ENCODE measurements at places on chromosomes 11 and 22. TPM values are rescaled to one million over a fixed set of nuclear protein-coding genes. Genes with fewer than 3 reads are reported as not detected.
A peak's percentile ranks its signal among the peaks of the same experiment; 100 is the strongest.

Gene PGA5
- not detected for total RNA-seq

Gene RBMXL2
- not detected for total RNA-seq

- no peak overlapping the region for H3K4me3 ChIP-seq
- peaks cover 5% of the 10 kb centered on the region for H3K36me3 ChIP-seq
Measured at GRCh38 chr22:42837556-42837955, 19.5 kb downstream of the ARFGAP3 start.

DNA sequence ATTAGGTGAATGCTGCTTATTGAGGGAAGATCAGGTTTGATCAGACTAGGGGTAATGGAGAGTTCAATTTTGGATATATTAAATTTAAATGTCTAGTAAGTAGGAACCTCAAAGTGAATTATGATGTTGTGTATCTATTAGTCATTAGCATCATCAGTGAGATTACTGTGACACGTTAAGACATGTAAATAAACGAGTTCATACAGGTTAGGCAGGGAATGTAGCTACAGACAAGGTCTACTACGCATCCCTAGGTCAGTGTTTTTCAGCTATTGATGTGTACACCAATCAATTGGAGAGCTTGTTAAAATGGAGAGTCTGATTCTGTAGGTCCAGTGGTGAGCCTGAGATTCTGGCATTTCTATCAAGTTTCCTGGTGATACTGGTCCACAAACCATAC lies 120.1 kb upstream of the LRRC4C start:
- no peaks in the 10 kb centered on the region for H3K27me3 ChIP-seq
- no peak overlapping the region for H3K4me3 ChIP-seq
- no peaks in the 10 kb centered on the region for H3K36me3 ChIP-seq
- H3K27ac ChIP-seq = no peak overlapping the region
- no peak for DNase-seq
- no peaks in the 10 kb centered on the region for H3K4me1 ChIP-seq

DNA sequence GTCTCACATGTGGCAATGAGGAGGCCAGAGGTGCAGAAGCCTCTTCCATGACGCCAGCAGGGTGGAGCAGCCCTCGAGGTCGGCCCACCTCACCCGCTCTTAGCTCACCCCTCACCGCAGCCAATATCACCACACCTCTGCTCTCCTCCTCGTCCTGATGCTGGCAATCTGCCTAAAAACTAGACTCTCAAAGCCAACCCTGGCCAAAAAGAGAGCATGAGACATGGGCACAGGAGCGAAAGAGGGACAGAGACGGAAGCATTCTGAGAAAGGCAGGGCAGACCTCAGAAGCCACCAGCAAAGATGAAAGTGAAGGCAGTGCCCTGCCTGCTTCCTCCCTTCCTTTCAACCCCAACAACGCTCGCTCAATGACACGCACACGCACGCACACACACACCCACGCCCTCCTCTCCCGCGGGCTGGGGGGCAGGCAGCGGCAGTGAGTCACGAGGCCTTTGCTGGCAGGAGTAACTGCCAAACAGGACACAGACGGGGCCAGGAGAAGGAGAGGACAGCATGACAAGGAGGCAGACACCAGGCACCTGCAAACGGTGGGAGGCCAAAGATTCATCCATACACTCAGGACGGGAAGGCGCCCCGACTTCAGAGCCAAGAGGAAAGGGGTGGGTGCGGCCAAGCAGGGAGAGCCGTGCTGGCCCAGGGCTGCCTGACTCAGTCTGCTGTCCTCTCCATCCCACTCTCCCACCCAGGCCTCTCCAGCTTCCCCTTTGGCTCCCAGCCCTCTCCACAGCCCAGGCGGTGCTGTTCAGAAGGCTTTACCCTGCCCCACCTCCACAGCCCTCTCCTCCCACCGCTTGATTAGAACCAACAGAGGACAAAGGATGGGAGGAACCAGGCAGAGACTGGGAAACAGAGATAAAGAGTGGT lies 11.4 kb downstream of the IGSF9B start:
- H3K4me3 ChIP-seq = no peak overlapping the region
- DNase-seq = no peak
- no peaks in the 10 kb centered on the region for H3K36me3 ChIP-seq
- peaks cover 99% of the 10 kb centered on the region for H3K27me3 ChIP-seq

DNA sequence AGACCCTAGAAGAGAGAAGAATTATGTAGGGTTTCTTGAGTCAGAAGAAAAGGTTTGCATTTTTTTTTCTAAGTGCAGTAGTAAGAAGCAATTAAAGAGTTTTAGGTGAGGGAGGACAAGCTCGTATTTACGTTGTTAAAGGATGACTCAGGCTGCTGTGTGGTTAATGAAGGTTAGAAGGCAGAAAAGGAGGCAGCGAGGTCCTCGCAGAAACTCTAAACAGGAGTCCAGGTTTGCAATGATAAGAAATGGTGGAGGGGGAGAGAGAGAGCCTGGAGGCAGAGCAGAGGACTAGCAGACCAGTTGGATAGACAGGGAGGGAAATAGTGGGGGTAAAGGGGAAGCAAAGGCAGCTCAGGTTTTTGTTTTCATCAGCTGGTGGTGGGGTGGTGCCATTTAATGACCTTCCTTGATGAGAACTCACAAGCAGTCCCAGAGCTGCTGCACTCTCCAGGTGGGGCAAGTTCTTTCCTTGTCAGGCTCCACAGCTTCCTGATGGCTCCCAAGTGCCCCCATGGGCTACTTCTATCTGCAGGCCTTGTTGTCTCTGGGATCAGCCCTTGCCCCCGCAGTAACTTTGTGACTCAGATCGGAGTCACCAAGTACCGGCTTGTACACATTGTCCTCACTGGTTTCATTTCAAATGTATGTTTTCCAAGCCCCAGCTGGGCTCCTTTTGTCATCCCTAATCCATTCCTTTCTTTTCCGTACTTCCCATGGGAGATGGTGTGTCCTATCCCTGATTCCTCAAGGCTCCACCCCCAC lies 8.3 kb upstream of the INSC start:
- H3K36me3 ChIP-seq = no peaks in the 10 kb centered on the region
- H3K27ac ChIP-seq = peak overlapping the region; percentile 56
- no peak for DNase-seq
- no peaks in the 10 kb centered on the region for H3K27me3 ChIP-seq

Gene FGF4
- not detected for total RNA-seq

Gene OR8G1
- total RNA-seq = not detected

Gene TYR
- total RNA-seq = not detected

DNA sequence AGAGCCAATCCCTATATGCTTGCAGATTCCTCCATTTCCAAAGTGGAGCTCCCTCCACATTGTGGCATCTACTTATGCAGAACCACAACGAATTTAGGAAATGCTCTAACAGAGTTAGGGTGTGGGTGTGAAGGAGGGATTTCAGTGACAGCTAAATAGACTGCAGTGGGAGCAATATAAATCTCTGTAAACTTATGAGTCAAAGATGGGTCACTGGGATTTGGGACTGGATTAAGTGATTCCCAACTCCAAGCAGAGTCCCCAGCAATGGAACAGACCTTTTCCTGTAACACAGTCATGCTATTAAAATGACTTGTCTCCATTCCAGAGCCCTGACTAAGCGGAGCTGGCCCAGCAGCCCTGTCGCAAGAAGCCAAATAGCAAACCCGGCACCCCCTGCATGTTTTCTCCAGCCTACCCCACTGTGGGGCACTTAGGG lies 36.6 kb downstream of the RPL27A start:
- no peaks in the 10 kb centered on the region for H3K27me3 ChIP-seq
- H3K4me1 ChIP-seq = peaks cover 68% of the 10 kb centered on the region
- H3K27ac ChIP-seq = peak overlapping the region; percentile 96
- H3K36me3 ChIP-seq = no peaks in the 10 kb centered on the region
- H3K4me3 ChIP-seq = peak overlapping the region; percentile 39

DNA sequence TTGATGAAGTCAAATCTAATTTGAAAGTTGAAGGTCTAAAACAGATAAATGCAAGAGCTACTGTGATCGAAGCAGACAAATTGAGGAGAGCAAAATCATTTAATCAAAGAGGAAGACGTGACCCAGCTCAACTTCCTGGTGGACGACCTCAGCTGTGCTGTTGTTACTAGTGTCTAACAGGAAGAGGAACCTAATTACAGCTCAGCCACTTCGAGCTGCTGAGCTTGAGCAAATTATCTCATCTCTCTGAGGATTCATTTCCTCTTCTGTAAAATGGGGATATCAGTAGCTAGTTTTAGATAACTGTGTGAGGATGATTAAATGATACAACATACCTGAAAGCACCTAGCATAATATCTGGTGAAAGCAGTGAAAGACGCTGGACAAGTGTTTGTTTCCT lies 48.6 kb upstream of the OLFML1 start:
- H3K27me3 ChIP-seq = no peaks in the 10 kb centered on the region
- no peaks in the 10 kb centered on the region for H3K4me1 ChIP-seq
- no peak overlapping the region for H3K27ac ChIP-seq
- no peak for DNase-seq
- H3K4me3 ChIP-seq = no peak overlapping the region
- no peaks in the 10 kb centered on the region for H3K36me3 ChIP-seq

GRCh38 chr11:105468154-105468553 lies 141.7 kb upstream of the GRIA4 start:
- H3K36me3 ChIP-seq = no peaks in the 10 kb centered on the region
- H3K4me1 ChIP-seq = peaks cover 13% of the 10 kb centered on the region
- H3K4me3 ChIP-seq = no peak overlapping the region
- H3K27me3 ChIP-seq = no peaks in the 10 kb centered on the region

GRCh38 chr11:105328061-105328460 lies 188.5 kb upstream of the CARD18 start:
- H3K4me3 ChIP-seq = no peak overlapping the region
- H3K27ac ChIP-seq = no peak overlapping the region
- DNase-seq = no peak
- no peaks in the 10 kb centered on the region for H3K36me3 ChIP-seq
- H3K4me1 ChIP-seq = no peaks in the 10 kb centered on the region
- no peaks in the 10 kb centered on the region for H3K27me3 ChIP-seq

GRCh38 chr11:15346907-15347306 lies 232.2 kb downstream of the INSC start:
- no peaks in the 10 kb centered on the region for H3K4me1 ChIP-seq
- no peaks in the 10 kb centered on the region for H3K36me3 ChIP-seq
- no peak overlapping the region for H3K27ac ChIP-seq
- no peak for DNase-seq
- H3K4me3 ChIP-seq = no peak overlapping the region

DNA sequence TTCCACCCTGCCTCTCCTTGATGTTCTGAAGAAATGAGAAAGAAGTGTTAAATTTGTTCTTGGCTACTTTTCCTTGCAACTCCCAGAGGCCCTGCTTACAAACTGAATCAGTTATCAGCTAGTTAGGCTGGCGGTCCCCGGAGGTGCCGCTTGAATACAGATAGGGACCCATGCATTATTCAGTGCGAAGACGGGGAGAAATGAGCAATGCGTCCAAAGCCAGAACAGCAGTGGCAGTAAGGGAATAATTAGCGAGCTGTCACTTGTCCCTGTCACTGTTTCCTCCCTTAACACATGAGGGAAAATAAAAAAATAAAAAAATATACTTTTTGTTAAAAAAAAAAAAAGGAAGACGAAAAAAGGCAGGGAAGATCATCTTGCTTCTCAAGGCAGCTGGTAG lies 528.1 kb downstream of the MN1 start:
- no peak overlapping the region for H3K4me3 ChIP-seq
- H3K27ac ChIP-seq = no peak overlapping the region
- DNase-seq = no peak
- H3K36me3 ChIP-seq = no peaks in the 10 kb centered on the region
- H3K4me1 ChIP-seq = peaks cover 6% of the 10 kb centered on the region
- no peaks in the 10 kb centered on the region for H3K27me3 ChIP-seq

Gene SYCE3
- total RNA-seq = not detected

Gene GGTLC3
- total RNA-seq = not detected

DNA sequence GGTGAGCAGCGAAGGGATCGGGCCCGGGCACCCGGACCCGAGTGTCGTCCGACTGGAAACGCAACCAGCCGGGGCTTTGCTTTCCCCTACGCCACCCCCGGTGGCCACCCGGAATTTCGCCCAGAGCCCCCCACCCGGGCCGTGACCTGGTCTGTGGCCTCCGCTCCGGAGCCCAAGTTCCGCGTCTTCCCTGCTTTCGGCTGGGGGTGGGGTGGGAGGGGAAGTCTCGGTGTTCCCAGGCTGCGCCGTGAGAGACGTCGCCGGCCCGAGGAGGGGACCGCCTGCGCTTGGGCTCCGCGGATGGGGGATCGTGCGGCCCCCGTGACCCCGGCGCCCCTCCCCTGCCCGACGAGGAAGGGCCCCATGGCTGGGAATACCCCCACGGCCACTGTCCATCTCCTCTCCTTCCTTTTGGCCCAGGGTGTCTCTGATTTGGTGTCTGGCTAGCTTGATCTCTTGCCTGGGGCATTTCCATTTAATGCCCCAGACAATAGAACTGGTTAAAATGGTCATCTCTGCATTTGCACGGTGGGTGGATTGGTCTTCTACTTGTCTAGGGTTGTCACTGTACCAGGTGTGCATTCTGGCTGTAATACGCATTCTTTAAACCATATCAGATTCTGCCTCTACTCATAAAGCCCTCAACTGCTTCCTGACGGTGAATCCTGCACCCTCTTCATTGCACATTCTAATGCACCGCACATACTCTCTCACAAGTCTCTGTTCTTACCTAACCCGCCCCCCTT lies 789 bp downstream of the SIK2 start:
- peaks cover 44% of the 10 kb centered on the region for H3K4me1 ChIP-seq
- 0 out of 2 replicates have a peak, but pooled peaks cover 5% of the 10 kb centered on the region for H3K36me3 ChIP-seq
- peak; percentile 53 for DNase-seq

DNA sequence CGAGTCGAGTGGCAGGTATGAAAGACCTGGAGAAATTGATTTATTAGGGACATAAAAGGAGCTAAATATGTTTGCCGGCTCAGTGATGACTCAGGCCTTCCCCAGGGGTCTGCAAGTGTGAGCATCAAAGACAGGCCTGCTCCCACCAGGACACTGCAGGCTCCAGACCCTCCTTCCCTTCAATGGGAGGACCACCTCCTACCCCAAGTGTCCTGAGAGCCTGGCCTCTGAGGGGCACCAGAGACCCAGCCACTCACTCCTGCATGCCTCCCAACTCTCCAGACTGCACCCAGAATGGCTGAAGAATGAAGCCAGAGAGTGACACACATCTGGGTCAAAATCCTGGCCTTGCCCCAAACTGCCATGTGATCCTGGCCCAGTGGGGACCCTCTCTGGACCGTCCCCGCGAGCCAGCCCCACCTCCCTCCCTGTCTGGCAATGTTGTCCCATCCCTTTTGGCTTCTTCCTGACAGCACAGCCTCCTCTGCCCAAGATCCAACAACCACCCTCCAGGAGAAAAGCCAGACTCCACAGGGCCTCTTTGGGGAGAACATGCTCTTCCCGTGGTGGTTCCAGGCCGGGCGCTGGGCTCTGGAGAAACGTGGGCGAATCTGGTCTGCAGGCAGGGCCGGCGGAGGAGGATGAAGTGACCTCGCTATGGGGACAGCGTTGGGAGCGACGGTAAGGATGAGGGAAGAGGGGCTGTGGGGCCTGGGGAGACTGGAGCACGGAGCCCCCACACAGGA lies 36.2 kb downstream of the CYTH4 start:
- peaks cover 67% of the 10 kb centered on the region for H3K4me1 ChIP-seq
- H3K36me3 ChIP-seq = no peaks in the 10 kb centered on the region
- no peaks in the 10 kb centered on the region for H3K27me3 ChIP-seq
- no peak overlapping the region for H3K4me3 ChIP-seq
- DNase-seq = no peak
- no peak overlapping the region for H3K27ac ChIP-seq

All from PC-9 (cell line).